ENCODE measurements at places on chromosomes 3 and 15.

DNA sequence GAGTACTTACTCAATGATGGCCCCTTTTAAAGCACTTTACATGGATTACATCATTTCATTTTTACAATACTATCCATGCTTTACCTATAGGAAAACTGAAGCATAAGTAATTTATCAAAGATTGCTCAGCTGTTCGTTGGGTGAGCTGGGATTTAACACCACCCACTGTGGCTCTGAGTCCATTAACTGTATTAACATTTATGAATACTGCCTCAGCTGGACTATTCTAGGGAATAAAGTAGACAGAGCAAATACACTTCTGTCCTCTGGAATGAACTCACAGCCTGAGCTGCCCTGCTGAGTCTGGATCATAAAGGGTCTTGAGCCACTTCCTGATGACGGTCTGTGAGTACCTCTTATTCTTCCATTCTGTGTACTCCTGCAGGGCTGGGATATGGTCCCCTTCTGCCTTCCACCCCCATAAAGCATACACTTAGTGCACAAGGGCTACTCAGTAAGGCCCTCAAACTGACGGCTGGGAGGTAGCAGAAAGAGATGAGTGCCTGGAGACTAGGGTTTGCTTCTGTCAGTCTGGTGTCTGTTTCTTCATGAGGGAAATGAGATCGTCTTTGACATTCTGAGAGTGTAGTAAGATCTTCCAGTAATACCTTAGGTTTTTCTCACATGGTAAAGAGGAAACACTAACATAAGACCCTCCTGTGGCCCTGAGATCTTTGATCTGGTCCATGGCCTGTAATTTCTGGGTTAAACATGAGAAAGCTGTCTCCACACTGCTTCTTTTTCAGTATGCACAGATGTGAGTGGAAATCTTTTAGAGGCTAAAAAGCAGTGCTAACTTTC lies 12.6 kb upstream of the ST6GAL1 start:
- DNase-seq = no peak

GRCh38 chr3:130480736-130481135 lies 36.2 kb upstream of the COL6A6 start:
- no peak for DNase-seq

DNA sequence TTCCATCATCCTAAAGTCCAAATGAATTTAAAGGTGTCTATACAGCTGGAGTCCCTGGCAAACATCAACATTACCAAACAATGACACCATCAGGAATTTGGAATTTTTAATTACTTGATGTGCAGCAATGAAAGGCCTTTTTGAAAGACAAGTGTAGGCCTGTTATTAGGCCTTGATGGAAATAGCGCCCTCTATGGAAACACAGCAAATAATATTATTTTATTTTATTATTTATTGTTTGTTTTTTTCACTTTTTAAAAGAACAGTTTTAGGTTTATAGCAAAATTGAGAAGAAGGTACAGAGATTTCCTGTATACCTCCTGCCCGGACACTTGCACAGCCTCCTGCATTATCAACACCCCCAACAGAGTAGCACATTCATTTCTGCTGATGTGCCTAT lies 18.1 kb upstream of the OR5AC2 start:
- no peak for DNase-seq

DNA sequence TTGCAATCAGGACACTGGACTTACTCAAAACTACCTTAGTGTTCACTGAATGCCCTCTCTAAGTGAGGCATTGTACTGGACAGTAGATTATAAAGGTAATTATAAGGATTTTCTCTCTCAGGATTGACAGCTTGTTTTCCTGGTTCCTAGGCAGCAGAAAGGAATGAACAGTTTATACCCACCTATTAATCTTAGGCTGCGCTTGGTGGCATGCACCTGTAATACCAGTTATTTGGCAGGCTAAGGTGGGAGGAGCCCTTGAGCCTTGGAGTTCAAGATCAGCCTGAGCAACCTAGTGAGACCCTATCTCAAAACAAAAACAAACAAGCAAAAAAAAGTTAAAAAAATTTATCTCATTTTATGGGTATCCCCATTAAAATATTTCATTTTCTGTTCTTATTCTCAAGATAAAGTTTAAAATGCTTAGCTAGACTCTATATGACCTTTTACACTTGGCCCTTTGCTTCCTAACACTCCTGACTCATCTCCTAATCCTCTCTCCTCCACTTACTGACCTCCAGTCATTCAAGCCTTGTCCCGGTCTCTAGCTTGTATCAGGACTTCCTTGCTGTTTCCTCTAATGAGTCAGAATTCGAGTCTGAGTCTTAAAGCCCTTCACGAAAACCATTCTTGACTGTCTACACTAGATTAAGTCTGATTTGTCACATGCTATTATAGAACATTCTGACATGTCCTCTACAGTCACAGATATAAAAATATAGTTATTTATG lies 348.6 kb downstream of the NLGN1 start:
- DNase-seq = no peak

DNA sequence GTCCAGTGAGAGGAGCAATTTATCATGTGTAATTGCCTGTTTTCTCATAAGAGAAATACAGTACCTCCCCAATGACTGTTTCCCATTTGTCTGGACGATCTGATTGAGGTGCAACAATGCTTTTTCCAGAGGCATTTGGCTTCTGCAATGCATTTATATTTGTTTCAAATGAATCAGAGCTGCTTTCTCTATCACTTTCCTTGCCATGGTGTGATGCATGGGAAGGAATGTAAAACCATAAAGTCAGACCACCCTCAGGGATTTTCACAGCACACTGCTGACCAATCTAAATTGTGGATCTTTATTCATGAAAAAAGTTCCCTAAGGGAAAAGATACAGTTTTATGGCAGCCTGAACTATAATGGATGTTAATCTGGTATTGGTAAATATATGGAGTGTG lies 333.0 kb downstream of the ZNF385D start:
- no peak for DNase-seq

- DNase-seq = no peak
These were observed 22.7 kb downstream of the MGLL start for GRCh38 chr3:127799476-127800222.

DNA sequence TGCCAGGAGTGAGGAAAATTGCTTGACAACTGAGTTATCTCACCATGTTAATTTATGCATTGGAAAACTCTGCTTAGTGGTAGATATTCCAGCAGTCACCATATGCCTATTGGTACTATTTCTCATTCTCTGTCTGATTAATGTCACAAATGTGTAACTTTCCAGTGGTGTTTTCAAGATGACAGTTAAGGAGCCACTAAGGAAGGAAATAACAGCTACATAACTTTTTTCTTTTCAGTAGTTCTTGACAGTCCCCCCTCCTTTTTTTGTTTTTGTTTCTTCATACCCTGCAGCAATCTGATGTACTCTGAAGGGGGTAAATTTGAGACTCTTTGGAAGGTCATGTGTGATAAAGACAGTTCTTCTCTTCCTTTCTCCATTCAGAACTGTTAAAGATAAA lies 13.1 kb downstream of the RASA2 start:
- no peak for DNase-seq

- no peak for DNase-seq
These were observed 13.1 kb downstream of the HDAC11 start for GRCh38 chr3:13492976-13493866.

- DNase-seq = no peak
These were observed 28.9 kb downstream of the CFAP91 start for GRCh38 chr3:119731560-119732343.

GRCh38 chr3:45688194-45688881 lies 858 bp upstream of the SACM1L start:
- DNase-seq = no peak

- DNase-seq = no peak
These were observed 27.2 kb downstream of the LRRC2 start for GRCh38 chr3:46538803-46539442.

Measured in cerebellar nuclear complex (tissue), 1 donor.